ENCODE measurements at places on chromosomes 3 and 15.

- no peak for DNase-seq
Observed at GRCh38 chr3:172626021-172626640, 84.7 kb downstream of the NCEH1 start.

DNA sequence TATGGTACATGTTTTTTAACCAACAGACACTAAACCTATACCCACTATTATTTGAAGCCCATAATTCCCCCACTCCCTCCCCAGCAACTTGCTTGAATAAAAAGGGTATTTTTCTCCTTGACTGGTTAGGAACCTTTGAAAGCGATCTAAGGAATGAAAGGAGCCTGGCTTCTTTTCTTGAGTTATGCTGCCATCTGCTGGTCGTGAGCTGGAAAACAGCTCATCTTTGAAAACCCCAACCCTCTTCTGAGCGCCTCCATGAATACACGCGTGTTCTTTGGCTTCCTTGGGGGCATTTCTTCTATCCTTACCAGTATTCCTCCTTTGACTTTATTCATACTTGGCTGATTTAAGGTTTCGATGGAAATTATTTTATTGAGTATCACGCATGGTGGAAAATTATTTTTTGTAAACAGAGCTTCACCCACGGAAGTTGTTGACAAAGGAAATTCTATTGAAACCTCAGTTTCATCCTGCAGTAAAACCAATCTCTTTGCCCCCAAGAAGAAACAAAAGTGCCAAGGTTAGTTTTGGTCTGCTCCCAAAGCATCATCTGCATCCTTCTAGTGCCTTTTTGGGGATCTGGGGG, 171.6 kb downstream of the SV2B start:
- DNase-seq, result peak; percentile 36

- DNase-seq, result no peak
Observed at GRCh38 chr3:9217784-9218513, 31.5 kb downstream of the SRGAP3 start.

GRCh38 chr15:78104566-78105475, 12.5 kb downstream of the SH2D7 start:
- DNase-seq, result no peak

- no peak for DNase-seq
Observed at GRCh38 chr3:25548836-25549235, 115.9 kb downstream of the TOP2B start.

Data from stimulated activated CD8-positive, alpha-beta memory T cell treated with anti-CD3 and anti-CD28 coated beads, Interleukin-7, amount 100 ng/mL, for 1 hour (primary cell).